ENCODE measurements at places on chromosomes 13 and 19. TPM values are rescaled to one million over a fixed set of nuclear protein-coding genes. Genes with fewer than 3 reads are reported as not detected.

Gene PTH2
- total RNA-seq = not detected

Gene TTC9B
- 2.3 TPM for total RNA-seq

Gene SMAD9
- total RNA-seq = 2.4 TPM

Gene LRRC63
- 0.15 TPM for total RNA-seq

Gene TUBB4A
- total RNA-seq = 4.4 TPM
